ENCODE measurements at places on chromosomes 1 and 21. TPM values are rescaled to one million over a fixed set of nuclear protein-coding genes. Genes with fewer than 3 reads are reported as not detected.

ANKRD34A gene
- total RNA-seq, result 0.32 TPM

TEDDM1 gene
- not detected for total RNA-seq

KAZN gene
- total RNA-seq, result 0.76 TPM

NUDT4B gene
- 20.1 TPM for total RNA-seq

CDC7 gene
- 7.9 TPM for total RNA-seq

ADGRL4 gene
- 82.2 TPM for total RNA-seq

F13B gene
- total RNA-seq, result not detected

CSF1 gene
- 33.9 TPM for total RNA-seq

LCE1C gene
- total RNA-seq, result not detected

PRAMEF1 gene
- total RNA-seq, result not detected

FOXD2 gene
- total RNA-seq, result not detected

CD1D gene
- not detected for total RNA-seq

TGFB2 gene
- 6.8 TPM for total RNA-seq

ATG4C gene
- 6.8 TPM for total RNA-seq

EBNA1BP2 gene
- total RNA-seq, result 151 TPM

NAV1 gene
- total RNA-seq, result 12.6 TPM

HS2ST1 gene
- total RNA-seq, result 21.1 TPM

HMGCL gene
- total RNA-seq, result 38.7 TPM

CHIT1 gene
- total RNA-seq, result not detected

CELA2A gene
- total RNA-seq, result not detected

PRR9 gene
- total RNA-seq, result not detected

SIM2 gene
- 0.32 TPM for total RNA-seq

LCE3D gene
- total RNA-seq, result not detected

AKR7A3 gene
- 0.30 TPM for total RNA-seq

FCAMR gene
- not detected for total RNA-seq

LCE2C gene
- not detected for total RNA-seq

AMY1A gene
- not detected for total RNA-seq

B3GALT2 gene
- not detected for total RNA-seq

FTCD gene
- total RNA-seq, result not detected

LAMC2 gene
- total RNA-seq, result 13.0 TPM

KIF21B gene
- 1.1 TPM for total RNA-seq

MAP3K6 gene
- total RNA-seq, result 6.4 TPM

TSTD1 gene
- 38.3 TPM for total RNA-seq

LCE1F gene
- total RNA-seq, result not detected

OXCT2 gene
- 1.8 TPM for total RNA-seq

TEX35 gene
- not detected for total RNA-seq
